ENCODE measurements at places on chromosomes 5 and 9. TPM values are rescaled to one million over a fixed set of nuclear protein-coding genes. Genes with fewer than 3 reads are reported as not detected.
A peak's percentile ranks its signal among the peaks of the same experiment; 100 is the strongest.

DNA sequence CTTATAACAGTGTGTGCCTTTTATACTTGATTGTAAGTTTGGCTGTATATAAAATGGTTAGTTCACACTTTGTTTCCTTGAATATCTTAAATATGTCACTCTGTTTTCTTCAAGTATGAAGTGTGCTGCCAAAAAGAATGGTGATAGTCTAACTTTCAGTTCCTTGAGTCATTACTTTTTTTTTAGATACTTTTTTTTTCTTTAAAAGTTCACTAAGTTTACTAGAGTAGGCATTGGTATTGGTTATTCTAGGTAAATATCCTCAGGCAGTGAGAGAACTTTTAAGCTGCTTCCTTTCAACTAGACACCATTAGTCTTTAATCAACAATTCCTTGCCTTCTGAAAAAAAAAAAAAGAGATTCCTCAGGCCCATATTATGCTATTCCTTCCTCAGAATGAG lies 41.9 kb downstream of the SPEF2 start:
- H3K27ac ChIP-seq, result no peak overlapping the region
- peaks cover 20% of the 10 kb centered on the region for H3K4me1 ChIP-seq

PTGDS gene
- total RNA-seq, result 44.2 TPM

DNA sequence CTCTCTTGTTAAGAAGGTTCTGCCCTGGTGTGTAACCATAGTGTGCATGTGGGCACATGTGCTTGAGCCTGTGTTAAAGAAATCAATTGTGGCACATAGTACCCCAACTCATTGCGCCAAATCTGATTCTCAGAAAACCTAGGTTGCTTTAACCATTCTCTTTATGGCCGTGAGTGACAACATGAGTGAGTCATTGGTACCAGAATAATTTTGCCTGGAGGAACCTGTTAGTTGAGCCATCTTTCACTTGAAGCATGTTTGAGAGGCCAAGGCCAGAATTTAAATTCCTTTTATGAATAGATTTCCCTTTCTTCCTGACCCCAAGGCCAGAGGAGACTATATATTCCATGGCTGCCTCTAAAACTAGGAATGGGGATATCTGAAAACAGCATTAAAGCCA lies 35.2 kb upstream of the SLC36A2 start:
- no peak overlapping the region for H3K27ac ChIP-seq
- peaks cover 3% of the 10 kb centered on the region for H3K27me3 ChIP-seq
- DNase-seq, result no peak
- no peak overlapping the region for H3K4me3 ChIP-seq
- H3K36me3 ChIP-seq, result no peaks in the 10 kb centered on the region
- no peaks in the 10 kb centered on the region for H3K4me1 ChIP-seq

TRIP13 gene
- total RNA-seq, result 26.6 TPM

DNA sequence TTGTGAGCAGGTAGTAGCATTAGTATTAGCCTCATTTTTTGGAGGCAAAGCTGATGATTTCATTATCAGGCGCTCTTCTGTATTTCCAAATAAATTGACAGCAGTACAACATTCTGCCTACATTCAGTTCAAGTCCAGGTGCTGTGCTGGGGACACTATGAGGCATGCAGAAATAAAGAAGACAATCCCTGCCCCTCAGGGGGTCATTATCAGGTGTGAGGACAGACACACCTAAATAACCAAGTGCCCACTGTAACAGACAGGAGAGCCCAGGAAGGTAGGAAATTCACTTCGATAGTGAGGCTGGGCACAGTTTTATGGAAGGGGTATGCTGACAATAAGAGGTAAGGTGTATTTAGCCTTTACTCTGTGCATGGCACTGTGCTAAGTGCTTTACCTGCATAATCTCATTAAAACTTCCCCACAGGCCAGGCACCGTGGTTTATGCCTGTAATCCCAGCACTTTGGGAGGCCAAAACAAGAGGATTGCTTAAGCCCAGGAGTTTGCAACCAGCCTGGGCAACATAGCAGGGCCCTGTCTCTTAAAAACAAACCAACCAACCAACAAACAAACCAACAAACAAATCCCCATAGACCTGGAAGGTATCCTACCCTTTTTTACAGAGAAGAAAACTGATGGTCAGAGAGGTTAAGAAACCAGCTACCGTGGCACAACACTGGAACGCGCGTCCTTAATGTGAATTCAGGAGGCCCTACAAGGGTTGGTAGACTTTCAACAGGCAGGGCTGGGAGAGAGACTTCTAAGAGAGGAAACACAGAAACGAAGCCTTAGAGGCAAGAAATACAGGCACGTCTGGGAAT lies 17.5 kb upstream of the GPX3 start:
- H3K4me1 ChIP-seq, result no peaks in the 10 kb centered on the region
- no peak overlapping the region for H3K4me3 ChIP-seq
- no peak for DNase-seq
- H3K27ac ChIP-seq, result no peak overlapping the region

DNA sequence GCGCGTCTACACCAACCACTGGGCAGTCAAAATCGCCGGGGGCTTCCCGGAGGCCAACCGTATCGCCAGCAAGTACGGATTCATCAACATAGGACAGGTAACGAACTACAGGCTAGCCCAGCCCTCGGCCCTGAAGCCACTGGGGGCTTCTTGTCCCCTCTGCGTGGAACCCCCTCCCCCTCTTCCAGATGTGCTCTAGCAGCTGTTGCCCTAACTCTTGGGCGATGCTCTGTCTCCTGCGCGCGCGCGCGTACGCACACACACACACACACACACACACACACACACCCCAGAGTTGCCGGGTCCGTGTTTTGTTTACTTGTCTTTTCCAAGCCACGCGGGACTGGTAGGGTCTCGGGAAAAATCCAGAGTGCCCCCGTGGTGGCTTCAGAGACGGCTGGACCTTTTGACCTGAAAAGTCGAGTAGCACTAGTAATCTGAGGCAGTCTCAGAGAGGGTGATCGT lies 836 bp downstream of the PCSK5 start:
- no peak overlapping the region for H3K27ac ChIP-seq
- peak; percentile 24 for DNase-seq
- no peaks in the 10 kb centered on the region for H3K36me3 ChIP-seq
- peaks cover 45% of the 10 kb centered on the region for H3K27me3 ChIP-seq
- H3K4me1 ChIP-seq, result peaks cover 23% of the 10 kb centered on the region

FOXE1 gene
- not detected for total RNA-seq

SMIM33 gene
- 2.0 TPM for total RNA-seq
